Kidney epithelial cell (primary cell): ENCODE measurements at places on chromosomes 5 and 9. TPM values are rescaled to one million over a fixed set of nuclear protein-coding genes. Genes with fewer than 3 reads are reported as not detected.

The HMCN2 gene
- 0.14 TPM in 1 of 2 replicates, not detected in the other for total RNA-seq

The KDM3B gene
- 44.3 and 45.1 TPM in 2 replicates for total RNA-seq

The OLFML2A gene
- 7.0 and 16.4 TPM in 2 replicates for total RNA-seq

The POLR1E gene
- total RNA-seq, result 24.4 and 26.9 TPM in 2 replicates

The PAEP gene
- total RNA-seq, result 0.21 TPM in 1 of 2 replicates, not detected in the other

The SLC1A1 gene
- total RNA-seq, result 4.7 and 6.1 TPM in 2 replicates

The INSL4 gene
- not detected in 2 replicates for total RNA-seq

The SECISBP2 gene
- total RNA-seq, result 47.3 and 47.6 TPM in 2 replicates
